ENCODE measurements at places on chromosomes 11 and 22. TPM values are rescaled to one million over a fixed set of nuclear protein-coding genes. Genes with fewer than 3 reads are reported as not detected.

SEZ6L gene
- total RNA-seq: not detected

DNA sequence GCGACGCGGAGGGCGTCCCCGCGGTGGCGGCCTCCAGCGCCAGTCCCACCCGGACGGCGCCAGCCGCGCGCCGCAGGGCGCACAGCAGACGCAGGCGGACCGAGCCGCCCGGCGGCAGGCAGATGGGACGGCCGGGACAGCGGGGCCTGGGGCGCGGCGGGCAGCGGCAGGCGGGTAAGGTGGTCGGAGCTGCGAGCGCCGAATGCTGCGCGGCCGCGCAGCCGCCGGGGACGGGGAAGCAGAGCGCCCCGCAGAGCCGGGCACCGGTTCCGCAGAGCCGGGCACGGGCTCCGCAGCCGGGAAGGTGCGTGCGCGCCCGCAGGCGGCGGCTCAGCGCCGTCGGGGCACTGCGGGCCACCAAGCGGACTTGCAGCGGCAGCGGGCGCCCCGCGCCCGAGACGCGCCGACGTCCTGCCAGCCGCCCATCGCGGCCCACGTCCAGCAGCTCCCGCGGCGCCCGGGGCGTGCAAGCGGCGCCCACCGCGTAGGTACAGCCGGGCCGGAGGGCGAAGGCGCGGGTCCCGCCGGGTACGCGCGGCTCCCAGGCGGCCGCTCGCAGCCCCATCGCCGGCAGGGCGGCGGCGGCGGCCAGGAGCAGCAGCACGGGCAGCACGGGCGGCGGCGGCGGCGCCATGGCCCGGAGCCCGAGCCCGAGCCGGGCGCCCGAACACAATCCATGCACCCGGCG is 739 bp downstream of the CELSR1 start:
- DNase-seq: peak; percentile 35

GRCh38 chr11:12288931-12289666 is 88.3 kb upstream of the PARVA start:
- DNase-seq: no peak

DNA sequence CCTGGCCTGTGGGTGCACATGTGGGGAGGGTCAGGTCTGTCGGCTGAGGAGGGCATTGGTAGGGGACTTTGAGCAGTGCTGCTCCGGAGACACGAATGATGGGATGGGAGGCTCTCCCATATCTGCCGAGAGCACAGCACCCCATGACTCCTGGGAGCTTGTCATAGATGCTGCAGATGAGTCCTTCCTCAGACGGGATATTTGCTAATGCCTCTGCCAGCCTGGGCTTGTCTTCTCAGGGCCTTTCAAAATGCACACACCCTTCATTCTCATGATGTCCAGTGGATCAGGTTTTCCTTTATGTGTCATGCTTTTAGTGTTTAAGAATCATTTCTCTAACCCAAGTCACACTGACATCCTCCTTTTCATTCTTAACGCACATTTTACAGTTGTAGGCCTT is 8.1 kb upstream of the RNH1 start:
- DNase-seq: no peak

DNA sequence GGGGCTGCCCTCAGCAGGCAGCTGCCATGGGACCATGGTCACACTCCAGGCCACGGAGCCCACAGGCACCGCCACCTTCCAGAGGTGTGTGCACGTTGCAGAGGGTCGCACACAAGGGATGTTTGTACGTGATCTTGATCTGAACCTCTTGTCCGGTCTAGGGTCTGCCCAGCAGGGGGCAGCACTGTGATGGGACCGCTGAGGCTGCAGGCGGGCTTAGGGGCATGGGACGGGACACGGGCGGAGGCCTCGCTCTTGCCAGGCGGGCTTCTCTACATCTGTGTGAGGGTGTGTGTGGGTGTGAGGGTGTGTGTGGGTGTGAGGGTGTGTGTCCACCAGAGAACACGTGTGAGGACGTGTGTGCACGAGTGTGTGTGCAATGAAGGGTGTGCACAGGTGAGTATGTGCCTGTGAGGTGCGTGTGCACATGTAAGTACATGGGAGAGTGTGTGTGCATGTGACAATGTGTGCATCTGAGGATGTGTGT is 52.4 kb downstream of the CACNA1I start:
- peak; percentile 73 for DNase-seq
